ENCODE measurements at places on chromosomes 2 and 18.

GRCh38 chr2:235024191-235024860 is 72.5 kb downstream of the SH3BP4 start:
- H3K4me3 ChIP-seq, result no peak overlapping the region
- DNase-seq, result no peak
- no peaks in the 10 kb centered on the region for H3K4me1 ChIP-seq
- H3K36me3 ChIP-seq, result no peaks in the 10 kb centered on the region
- peaks cover 4% of the 10 kb centered on the region for H3K27me3 ChIP-seq

GRCh38 chr18:62999392-62999791 is 284.1 kb downstream of the PHLPP1 start:
- H3K4me1 ChIP-seq, result no peaks in the 10 kb centered on the region
- H3K36me3 ChIP-seq, result no peaks in the 10 kb centered on the region
- peaks cover 3% of the 10 kb centered on the region for H3K27me3 ChIP-seq
- no peak overlapping the region for H3K27ac ChIP-seq
- H3K4me3 ChIP-seq, result no peak overlapping the region

DNA sequence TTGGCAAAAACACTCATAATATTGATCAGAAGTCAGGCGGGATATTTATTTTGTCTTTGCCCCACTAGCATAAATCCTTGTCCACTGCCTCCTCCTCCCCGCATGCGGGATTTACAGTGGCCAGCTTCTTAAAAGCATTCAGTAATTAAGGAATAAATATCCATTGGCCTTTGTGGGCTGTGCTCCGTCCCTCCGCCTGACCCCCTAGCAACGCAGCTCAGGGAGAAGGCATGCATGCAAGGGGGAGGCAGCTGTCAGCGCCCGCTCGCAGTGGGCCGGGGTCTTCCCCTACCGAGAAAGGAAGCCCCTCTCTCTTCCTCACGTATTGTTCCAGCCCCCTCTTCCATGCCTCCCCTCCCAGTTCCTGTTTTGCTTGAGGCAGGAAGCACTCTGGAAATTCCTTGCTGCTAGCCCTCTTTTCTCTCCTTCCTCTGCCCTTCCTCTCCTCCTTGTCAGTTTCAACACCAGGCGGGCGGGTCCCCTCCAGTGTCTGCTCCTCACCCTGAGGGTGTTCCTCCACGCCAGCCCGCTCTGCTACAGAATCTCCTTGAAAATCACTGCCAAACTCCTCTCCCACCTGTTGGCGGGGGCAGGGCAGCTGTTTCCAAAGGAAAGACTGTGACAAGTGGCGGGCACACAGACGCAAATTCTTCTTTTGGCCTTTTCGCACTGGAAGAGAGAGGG is 60.1 kb downstream of the GBX2 start:
- H3K27ac ChIP-seq, result no peak overlapping the region

DNA sequence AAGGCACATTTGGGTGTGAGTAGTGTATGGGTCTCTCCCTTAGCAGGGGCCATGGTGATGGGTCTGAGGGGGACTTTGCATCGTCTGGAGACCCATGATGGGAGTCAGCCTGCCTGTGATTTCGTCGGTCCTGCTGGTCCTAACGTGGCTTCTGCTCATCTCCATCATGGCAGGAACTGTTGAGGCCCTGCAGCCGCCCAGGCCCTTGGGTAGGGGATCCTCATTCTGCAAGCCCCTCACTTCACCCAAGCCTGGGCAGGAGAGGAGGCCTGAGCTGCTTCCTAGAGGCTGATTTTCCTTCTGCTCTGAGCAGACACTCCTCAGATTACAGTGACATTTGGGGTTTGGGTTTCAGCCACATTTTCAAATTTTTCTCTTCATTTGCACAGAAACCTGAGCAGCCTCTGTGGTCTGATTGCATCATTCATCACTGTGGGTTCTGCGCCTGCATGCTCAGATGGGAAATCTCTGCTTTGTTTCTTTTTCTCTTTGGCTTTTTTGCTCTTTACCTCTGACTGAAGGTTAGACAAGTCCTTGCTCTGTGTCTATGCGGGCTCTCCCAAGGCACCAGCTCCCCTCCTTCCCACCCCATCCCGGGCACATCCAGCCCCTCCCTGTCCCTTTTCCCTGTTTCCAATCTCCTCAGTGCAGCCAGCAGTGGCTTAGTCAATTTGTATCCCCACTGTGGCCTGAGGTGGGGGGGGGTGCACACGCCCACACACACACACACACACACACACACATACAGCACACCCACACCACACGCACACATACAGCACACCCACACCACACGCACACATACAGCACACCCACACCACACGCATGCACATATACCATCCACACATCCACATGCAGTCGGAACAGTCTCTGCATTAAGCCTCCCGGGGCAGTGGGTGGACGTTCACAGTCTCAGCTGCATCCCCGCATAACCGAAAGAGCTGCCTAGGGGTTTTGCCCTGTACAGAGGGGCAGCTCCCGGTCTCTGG is 305.4 kb upstream of the HS6ST1 start:
- no peaks in the 10 kb centered on the region for H3K36me3 ChIP-seq
- H3K27me3 ChIP-seq, result peaks cover under 1% of the 10 kb centered on the region
- H3K27ac ChIP-seq, result no peak overlapping the region
- no peaks in the 10 kb centered on the region for H3K4me1 ChIP-seq
- H3K4me3 ChIP-seq, result no peak overlapping the region
- no peak for DNase-seq

All from immature natural killer cell (primary cell).